Esophagus (tissue), 2 donors: ENCODE measurements at places on chromosomes 12 and 14. TPM values are rescaled to one million over a fixed set of nuclear protein-coding genes. Genes with fewer than 3 reads are reported as not detected.

Gene LALBA
- not detected for polyA plus RNA-seq

Gene RAP1B
- 47.1 TPM for polyA plus RNA-seq

Gene GCN1
- 28.1 TPM for polyA plus RNA-seq

Gene MDM2
- 21.9 TPM for polyA plus RNA-seq

Gene C12orf50
- polyA plus RNA-seq = not detected
